ENCODE measurements at places on chromosomes 16 and 17. TPM values are rescaled to one million over a fixed set of nuclear protein-coding genes. Genes with fewer than 3 reads are reported as not detected.

G6PC1 gene
- polyA plus RNA-seq, result not detected

NHLRC4 gene
- 0.36 TPM for polyA plus RNA-seq

GRCh38 chr16:79164388-79164995 is 436.0 kb downstream of the MAF start:
- no peak for DNase-seq

- no peak for DNase-seq
Observed at GRCh38 chr16:51429041-51429440, 278.0 kb upstream of the SALL1 start.

KRTAP16-1 gene
- not detected for polyA plus RNA-seq

ZNF423 gene
- polyA plus RNA-seq, result 0.09 TPM

DNA sequence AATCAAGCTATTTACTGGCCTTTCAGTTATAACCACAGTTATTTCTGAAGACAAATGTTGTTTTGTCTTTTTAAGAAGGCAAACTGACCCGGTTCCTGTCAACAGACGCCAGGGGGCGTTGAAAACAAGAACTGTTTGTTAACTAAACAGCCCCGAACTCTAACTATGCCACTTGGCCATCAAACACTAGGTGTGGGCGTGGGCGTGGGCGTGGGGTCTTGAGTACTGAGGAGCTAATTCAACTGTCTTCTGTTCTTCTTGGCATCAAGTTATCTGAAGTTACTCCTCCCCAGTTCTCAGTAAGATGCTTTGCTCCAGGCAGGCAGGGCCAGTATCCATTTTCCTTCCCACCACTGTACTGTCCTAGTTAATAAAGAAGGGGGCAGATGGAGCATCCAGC is 63.3 kb upstream of the MTMR4 start:
- DNase-seq, result no peak

GRCh38 chr16:4330277-4330874 is 14.5 kb downstream of the GLIS2 start:
- no peak for DNase-seq

GPR142 gene
- not detected for polyA plus RNA-seq

SIAH1 gene
- polyA plus RNA-seq, result 21.1 TPM

DNA sequence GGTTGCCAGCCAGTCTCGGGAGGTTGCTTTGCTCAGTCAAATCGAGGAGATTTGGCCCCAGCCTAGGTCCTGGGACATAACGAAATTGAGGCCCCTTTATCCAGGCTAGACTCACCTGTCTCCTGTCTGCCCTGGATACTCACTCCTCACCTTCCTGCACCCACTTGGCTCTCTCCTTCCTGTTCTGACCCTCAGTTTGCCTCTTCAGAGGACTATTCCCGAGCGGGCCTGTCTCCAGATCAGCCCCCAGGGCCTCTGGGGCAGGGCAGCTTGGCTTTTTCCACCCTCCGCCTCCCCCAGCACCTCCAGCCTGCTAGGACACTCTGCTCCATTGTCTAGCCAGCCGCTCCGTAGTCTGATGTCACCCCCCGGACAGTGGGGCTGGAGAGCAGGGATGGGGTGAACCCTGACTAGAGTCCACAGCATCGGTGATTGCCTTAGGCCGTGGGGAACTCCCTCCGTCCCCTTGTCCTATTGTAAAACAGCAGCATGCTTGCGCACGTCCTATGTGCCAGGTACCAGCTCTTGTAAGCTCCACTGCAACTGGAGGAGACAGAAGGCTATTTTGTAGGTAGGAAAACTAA is 8.8 kb downstream of the WFIKKN2 start:
- DNase-seq, result no peak

PAFAH1B1 gene
- 58.0 TPM for polyA plus RNA-seq

DNA sequence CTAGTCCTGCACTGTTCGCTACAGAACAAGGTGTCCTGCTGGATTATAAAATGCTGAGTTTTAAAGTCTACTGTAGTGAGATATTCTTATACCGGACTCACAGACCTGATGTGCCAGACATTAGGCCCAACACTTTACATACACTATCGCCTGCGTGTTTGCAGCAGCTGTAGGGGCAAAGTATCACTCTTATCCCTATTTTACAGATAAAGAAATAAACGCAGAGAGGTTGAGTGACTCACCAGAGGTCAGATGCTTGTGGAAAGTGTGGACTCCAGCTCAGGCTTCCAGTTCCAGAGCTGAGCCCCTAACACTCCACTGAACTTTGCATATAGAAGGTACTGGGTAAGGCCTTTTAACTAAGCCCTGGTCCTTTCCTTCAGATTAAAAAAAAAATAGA is 47.4 kb downstream of the PLXDC1 start:
- DNase-seq, result no peak

GRCh38 chr17:11948789-11949188 is 48.5 kb downstream of the ZNF18 start:
- DNase-seq, result no peak

DNA sequence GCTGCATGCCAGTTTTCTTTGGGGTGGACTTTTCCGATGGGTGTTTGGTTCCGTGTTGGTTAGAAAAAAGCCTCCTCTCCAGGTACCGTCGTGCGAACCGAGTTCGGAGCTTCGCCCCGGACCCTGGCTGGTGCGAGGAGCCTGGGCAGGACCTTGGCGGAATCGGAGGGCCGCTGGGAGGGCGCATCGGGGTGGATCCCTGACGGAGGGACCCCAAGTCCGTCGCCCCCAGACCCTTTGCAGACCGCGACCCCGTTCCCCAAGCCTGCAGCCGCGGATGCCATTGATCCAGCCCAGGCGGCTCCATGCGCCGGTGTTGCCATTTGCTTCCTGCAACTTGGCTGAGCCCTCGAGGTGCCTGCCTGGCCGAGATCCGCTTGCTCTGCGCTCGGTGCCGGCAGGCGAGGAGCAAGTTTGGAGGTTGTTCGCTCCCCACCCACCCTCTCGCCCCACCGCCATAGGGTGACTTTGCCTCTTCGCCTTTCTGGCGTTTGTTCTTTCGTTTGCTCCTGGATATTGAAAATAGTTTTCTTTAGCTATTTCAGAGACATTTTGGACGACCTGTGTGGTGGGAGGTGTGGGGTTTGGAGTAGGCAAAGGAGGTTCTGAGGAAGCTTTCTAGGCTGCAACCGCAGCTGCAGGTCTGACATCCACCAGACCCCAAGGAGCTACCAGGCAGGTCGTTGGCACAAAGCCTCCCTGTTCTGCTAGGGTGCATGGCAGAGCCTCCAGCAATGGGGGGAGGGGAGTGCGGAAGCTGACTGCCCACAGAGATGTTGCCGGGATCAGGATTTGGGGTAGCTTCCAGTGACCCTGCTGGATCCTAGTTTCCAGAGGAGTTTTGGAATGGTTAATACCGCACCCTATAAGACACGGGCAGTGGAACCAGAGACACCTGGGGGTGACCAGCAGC is 58.2 kb downstream of the RAP1GAP2 start:
- no peak for DNase-seq

DNA sequence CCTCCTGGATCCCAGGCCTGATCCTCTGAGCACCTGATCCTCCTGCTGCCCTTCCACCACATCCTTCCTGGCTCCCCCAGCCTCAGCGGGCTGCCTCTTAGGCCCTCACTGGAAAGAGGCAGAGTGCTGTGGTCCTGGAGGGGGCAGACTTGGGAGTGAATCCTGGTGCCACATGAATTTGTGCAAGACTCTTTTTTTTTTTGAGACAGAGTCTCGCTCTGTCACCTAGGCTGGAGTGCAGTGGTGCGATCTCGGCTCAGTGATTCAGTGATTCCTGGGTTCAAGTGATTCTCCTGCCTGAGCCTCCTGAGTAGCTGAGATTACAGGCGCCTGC is 3.1 kb downstream of the GHDC start:
- DNase-seq, result no peak

SLC12A3 gene
- polyA plus RNA-seq, result 2.8 TPM

DNA sequence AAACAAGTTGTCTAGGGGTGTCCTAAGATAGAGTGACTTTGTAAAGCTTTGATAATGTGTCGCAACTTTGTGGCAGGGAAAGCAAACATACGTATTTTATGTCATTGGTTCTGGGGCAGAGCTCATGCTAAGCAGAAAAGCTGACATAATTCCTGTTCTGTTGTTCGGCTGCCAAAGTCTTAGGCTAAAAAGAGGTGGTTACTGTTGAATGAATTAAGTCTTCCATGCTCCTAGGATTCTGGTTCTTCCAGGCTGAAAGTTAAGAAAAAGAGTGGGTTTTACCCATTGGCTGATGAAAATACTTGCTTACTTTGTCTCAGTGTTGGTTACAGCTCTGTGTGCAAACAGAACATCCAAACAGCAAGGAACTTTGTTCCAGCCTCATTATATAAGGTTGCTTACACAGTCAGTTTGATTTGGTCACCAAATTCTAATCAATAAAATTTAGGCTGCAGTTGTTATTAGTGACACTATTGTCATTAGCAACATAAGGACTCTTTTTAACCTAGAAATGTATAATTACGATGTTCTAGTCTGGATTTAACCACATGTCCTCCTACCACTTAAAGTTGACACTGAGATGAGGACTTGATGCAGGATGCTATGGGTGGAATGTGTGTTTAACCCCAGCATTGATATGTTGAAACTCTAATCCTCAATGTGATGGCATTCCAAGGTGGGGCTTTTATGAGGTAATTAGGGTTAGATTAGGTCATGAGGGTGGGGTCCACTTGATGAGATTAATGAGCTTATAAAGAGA is 114.0 kb upstream of the GOT2 start:
- no peak for DNase-seq

DNA sequence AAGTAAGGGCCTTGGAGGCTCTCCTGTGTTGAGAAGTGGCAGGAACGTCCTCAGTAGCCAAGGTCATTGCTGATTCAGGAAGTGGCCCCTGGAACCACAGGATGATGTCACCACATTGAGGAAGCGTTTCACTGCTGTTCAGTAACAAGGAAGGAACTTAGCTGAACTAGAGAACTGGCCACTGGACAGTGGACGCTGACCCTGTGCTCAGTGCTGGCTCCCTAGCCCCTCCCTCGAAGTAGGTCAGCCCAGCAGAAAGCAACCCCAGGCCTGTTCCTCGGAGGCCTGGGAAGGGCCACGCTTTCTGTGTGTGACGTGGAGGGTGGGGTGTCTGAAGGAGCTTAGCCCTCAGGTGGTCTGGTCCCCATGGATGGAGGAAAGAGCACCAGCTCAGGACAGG is 58.3 kb downstream of the B9D1 start:
- no peak for DNase-seq

GRCh38 chr16:87700406-87701077 is 65.2 kb downstream of the KLHDC4 start:
- no peak for DNase-seq

- no peak for DNase-seq
Observed at GRCh38 chr16:89821438-89822187, 5.2 kb upstream of the FANCA start.

SARM1 gene
- 10.8 TPM for polyA plus RNA-seq

- no peak for DNase-seq
Observed at GRCh38 chr17:65013613-65014391, 42.7 kb downstream of the GNA13 start.

ZNF23 gene
- 7.4 TPM for polyA plus RNA-seq

ST6GALNAC2 gene
- not detected for polyA plus RNA-seq

- no peak for DNase-seq
Observed at GRCh38 chr17:58666858-58667267, 25.0 kb downstream of the TEX14 start.

- no peak for DNase-seq
Observed at GRCh38 chr17:21399474-21400186, 23.5 kb downstream of the KCNJ12 start.

DNA sequence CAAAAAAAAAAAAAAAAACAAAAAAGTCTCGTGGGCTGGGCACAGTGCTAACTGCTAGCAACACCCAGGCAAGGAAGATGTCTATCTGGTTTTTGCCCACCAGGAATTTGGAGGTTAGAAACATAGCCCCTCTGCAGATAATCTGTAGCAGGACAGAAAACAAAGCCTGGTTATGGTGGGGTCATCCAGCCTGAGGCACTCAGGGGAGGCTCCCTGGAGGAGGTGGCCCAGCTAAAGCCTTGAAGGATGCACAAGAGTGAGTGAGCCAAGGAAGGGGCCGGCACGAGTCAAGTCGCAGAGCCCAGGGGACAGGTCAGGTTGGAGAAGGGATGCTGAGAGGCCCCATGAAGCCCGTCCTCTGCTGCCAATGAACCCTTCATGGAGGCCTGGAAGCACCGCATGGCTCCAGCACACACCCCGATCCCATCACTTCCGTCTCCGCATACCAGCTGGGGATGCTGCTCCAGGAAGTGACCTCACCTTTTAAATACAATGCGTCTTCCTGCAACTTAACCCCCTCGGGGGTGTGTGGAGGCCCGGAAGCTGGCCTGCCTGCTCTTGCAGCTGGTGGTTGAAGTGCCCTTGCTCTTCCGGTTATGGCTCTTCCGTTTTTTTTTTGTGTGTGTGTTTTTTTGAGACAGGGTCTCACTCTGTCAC is 86.5 kb downstream of the ENGASE start:
- no peak for DNase-seq

- no peak for DNase-seq
Observed at GRCh38 chr17:8588877-8589554, 41.5 kb downstream of the MYH10 start.

NME2 gene
- polyA plus RNA-seq, result 1,003 TPM
